CD4-positive, alpha-beta T cell treated with Interleukin-15 for 1 hour (primary cell): ENCODE measurements at places on chromosomes 3 and 15.

DNA sequence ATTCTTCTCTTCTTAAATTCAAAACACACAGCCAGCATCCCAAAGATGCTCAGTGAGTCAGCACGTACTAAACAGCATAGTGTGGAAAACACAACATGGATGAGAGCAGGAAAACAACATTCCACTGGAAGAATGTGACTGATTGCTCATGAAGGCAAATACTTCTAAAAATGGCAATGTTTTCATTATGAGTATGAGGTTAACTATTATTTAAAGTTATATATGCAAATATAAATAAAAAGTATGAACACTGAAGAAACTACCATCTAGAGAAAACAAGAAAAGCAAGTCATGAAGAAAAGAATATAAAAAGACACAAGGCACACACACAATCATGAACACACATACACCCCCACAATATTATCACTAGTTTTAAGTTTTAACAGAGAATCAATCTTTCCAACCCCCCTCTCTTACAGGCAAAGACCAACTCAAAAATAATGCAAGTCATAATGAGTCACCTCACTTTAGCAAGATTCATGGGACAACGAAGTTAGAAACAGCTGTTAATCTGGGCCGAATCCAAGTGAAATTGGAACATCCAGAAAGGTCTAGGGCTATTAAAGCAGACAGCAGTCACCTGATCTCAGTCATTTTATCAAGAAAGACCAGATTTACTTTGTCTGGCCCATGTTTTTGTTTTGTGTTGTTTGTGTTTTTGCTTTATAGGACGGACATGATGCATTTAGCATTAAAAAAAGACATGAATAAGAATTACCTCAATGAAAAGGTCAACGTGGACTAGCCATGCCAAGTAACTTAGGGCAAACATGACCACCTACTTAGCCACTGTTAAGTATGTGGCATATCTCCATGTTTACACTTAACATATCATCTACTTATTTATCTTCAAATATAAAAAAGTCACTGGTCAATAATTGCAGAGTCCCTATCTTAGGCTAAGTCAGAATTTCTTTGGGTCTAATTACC, 18.1 kb downstream of the GBE1 start:
- DNase-seq: no peak

- DNase-seq: no peak
Measured at GRCh38 chr3:59549962-59550361, 500.1 kb upstream of the CFAP20DC start.

- no peak for DNase-seq
Measured at GRCh38 chr15:72616491-72617210, 37.8 kb upstream of the GOLGA6B start.

GRCh38 chr15:92928225-92928750, 28.2 kb downstream of the CHD2 start:
- no peak for DNase-seq

- no peak for DNase-seq
Measured at GRCh38 chr3:100880072-100880471, 113.1 kb downstream of the ABI3BP start.

DNA sequence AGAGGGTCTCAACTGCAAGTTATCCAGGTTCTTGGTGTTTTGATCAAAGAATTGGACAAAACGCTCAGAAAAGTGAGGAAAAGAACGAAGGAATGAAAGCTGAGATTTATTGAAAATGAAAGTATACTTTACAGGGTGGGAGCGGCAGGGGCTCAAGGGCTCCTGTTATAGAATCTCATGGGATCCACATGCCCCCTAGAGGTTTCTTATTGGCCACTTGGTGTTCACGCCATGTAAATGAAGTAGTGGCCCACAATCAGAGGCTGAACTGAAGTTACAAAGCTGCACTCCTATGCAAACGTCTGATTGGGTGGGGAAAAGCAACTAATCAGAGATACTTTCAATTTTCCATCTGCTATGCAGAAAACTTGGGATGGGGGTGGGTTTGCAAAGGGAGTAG, 216.7 kb downstream of the PTPRG start:
- DNase-seq: no peak

- no peak for DNase-seq
Measured at GRCh38 chr3:58474348-58474911, 17.5 kb upstream of the KCTD6 start.

DNA sequence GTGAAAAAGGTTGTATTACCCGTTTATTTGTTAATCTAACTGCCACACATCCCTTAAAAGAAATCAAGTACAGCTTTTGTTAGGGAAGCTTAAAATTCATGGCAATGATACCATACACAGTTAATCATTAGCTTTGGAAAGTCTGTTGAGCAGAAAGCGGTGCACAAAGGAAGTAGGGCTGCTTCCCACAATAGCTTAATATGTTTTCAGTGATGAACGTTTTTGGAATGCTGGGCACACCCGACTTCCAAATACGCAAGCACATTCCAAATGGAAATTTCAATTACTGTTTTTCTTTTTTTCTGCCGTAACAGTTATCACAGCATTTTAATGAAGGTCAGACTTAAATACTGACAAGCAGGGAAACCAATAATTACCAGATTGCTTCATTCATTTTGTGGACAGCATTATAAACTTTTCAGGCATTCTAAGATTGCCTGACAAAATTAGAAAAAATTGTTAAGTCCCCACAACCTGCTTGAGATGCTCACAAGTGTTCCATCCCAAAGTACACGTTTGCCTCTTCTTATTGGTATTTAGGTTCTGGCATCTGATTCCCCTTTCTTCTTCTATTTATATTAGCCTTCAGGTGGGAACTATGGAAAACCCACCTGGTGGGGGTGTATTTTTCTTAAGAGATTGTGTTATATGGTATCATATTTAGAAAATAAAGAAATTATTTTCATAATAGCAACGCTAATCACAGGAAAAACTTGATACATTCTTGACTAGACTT, 1.1 kb upstream of the ECT2 start:
- no peak for DNase-seq

- no peak for DNase-seq
Measured at GRCh38 chr3:30667280-30667651, 60.9 kb downstream of the TGFBR2 start.
